ENCODE measurements at places on chromosomes 13 and 19. TPM values are rescaled to one million over a fixed set of nuclear protein-coding genes. Genes with fewer than 3 reads are reported as not detected.

FREM2 gene
- not detected for total RNA-seq

CACNA1A gene
- under 0.01 TPM for total RNA-seq

ARHGEF7 gene
- 325 TPM for total RNA-seq

RCBTB2 gene
- 26.0 TPM for total RNA-seq

LRRC8E gene
- 0.43 TPM for total RNA-seq

TLE6 gene
- 1.7 TPM for total RNA-seq

PLPPR3 gene
- total RNA-seq: under 0.01 TPM

ZNF836 gene
- total RNA-seq: 7.3 TPM

MYO1F gene
- 0.54 TPM for total RNA-seq

FCAR gene
- total RNA-seq: not detected

PGLYRP1 gene
- total RNA-seq: not detected

ADAMTS10 gene
- total RNA-seq: 11.1 TPM

TTC9B gene
- not detected for total RNA-seq

SPRY2 gene
- total RNA-seq: 14.6 TPM

COMP gene
- not detected for total RNA-seq

S1PR4 gene
- total RNA-seq: 0.87 TPM

ZNF180 gene
- total RNA-seq: 7.5 TPM

ZNF544 gene
- total RNA-seq: 55.9 TPM

ZNF99 gene
- not detected for total RNA-seq

PIK3R2 gene
- total RNA-seq: 2.5 TPM

LGALS14 gene
- total RNA-seq: not detected

FGF14 gene
- total RNA-seq: 0.34 TPM

HMG20B gene
- 66.2 TPM for total RNA-seq

FUT3 gene
- not detected for total RNA-seq

FXYD3 gene
- total RNA-seq: not detected

KLK2 gene
- not detected for total RNA-seq

LILRB2 gene
- total RNA-seq: not detected

SMIM24 gene
- not detected for total RNA-seq

TMEM221 gene
- total RNA-seq: 0.09 TPM

MUC16 gene
- total RNA-seq: not detected

URAD gene
- not detected for total RNA-seq

Data from dermis lymphatic vessel endothelial cell (primary cell).